ENCODE measurements at places on chromosomes 7 and 10.

- DNase-seq, result no peak
- H3K4me3 ChIP-seq, result no peak overlapping the region
- no peaks in the 10 kb centered on the region for H3K36me3 ChIP-seq
- no peak overlapping the region for H3K27ac ChIP-seq
- no peaks in the 10 kb centered on the region for H3K27me3 ChIP-seq
- H3K4me1 ChIP-seq, result no peaks in the 10 kb centered on the region
Observed at GRCh38 chr7:43164757-43165156, 52.3 kb downstream of the HECW1 start.

DNA sequence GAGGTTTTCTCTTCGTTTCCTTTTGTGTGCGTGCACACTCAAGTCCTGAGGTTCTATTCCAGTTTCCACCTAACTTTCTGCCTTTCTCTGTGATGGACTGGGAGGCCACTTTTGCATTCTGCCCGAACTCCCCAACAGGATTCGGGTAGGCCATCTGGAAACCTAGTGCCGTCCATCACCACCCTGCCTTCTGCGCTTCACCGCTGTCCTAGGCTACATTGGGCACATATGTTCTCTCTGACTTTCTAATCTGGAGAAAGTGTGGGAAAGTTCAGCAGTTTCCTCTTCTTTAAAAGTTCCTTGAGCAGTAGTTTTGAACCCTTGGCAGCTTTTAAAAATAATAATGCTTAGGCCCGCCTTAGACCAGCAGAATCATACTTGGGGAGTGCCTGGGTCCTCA, 46.8 kb downstream of the SHH start:
- H3K4me1 ChIP-seq, result no peaks in the 10 kb centered on the region
- H3K27me3 ChIP-seq, result no peaks in the 10 kb centered on the region
- peaks cover 65% of the 10 kb centered on the region for H3K36me3 ChIP-seq
- no peak overlapping the region for H3K4me3 ChIP-seq

DNA sequence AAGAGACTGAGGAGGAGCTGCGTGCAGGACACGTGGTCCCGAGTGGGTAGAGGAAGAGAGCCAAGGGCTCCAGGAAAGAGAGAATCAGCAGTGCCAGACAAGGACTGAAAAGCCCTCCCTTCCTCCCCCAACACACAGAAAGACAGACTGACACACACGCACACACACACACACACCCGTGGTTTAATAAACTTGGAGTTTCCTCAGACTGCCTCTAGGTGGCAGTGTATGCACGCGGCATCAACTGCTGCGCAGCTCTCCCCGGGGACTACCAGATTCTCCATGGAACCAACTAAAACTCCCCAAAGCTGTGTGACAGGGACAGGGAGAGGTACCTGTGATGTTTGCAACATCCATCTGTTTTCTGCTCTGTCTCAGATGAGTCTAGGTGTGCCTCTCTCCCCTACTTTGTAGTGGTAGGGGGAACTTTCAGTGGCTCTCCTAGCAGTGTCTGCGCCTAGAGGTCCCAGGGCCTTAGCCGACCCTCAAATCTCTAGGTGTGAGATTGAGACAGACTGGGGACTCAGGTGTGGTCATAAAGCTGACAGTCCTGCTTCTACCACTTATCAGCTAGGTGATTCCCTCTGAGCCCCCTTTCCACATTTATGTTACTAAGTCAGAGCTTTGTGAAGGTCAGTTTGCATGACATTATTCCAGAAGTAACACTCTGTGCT, 9.3 kb upstream of the TSPAN14 start:
- no peaks in the 10 kb centered on the region for H3K27me3 ChIP-seq
- no peak for DNase-seq
- H3K27ac ChIP-seq, result no peak overlapping the region
- H3K4me1 ChIP-seq, result no peaks in the 10 kb centered on the region

GRCh38 chr7:106966121-106966520, 78.4 kb upstream of the PRKAR2B start:
- no peaks in the 10 kb centered on the region for H3K36me3 ChIP-seq
- no peak overlapping the region for H3K27ac ChIP-seq
- H3K27me3 ChIP-seq, result no peaks in the 10 kb centered on the region
- no peaks in the 10 kb centered on the region for H3K4me1 ChIP-seq

DNA sequence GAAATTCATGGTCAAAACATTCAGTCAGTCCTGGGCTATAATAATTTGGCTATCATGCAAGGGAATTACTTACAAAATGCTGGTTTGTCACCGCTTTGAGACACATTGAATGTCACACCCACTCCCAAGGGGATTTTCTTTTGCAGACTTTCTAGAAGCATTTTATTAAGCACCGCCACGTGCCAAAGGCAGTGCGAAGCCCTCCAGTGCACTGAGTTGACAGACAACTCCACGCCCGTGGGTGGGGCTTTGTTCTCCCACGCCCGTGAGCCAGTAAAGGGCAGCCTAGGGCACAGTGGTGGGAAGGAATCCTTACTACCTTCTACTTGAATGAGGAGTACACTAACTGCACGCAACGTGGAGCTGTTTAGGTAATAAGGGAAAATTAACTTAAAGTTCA, 515.8 kb downstream of the KCNMA1 start:
- H3K27ac ChIP-seq, result no peak overlapping the region
- no peaks in the 10 kb centered on the region for H3K4me1 ChIP-seq
- H3K27me3 ChIP-seq, result no peaks in the 10 kb centered on the region
- no peaks in the 10 kb centered on the region for H3K36me3 ChIP-seq
- no peak overlapping the region for H3K4me3 ChIP-seq
- DNase-seq, result no peak

- H3K4me1 ChIP-seq, result peaks cover 40% of the 10 kb centered on the region
- H3K4me3 ChIP-seq, result peak overlapping the region; percentile 85
- no peaks in the 10 kb centered on the region for H3K27me3 ChIP-seq
- H3K36me3 ChIP-seq, result peaks cover 26% of the 10 kb centered on the region
- H3K27ac ChIP-seq, result no peak overlapping the region
- no peak for DNase-seq
Observed at GRCh38 chr7:45919231-45919784, 1.8 kb downstream of the IGFBP3 start.

DNA sequence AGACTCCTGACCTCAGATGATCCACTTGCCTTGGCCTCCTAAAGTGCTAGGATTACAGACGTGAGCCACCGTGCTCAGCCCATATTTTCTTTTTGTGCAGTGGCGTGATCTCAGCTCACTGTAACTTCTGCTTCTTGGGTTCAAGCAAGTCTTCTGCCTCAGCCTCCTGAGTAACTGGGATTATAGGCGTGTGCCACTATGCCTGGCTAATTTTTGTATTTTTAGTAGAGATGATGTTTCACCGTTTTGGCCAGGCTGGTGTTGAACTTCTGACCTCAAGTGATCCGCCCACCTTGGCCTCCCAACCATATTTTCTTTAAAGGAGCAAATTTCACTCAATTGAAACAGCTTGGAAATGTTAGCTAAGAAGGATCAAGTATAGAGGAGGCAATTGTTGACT, 16.5 kb downstream of the GBF1 start:
- DNase-seq, result no peak
- H3K4me1 ChIP-seq, result no peaks in the 10 kb centered on the region
- H3K27ac ChIP-seq, result no peak overlapping the region
- H3K4me3 ChIP-seq, result no peak overlapping the region
- H3K27me3 ChIP-seq, result no peaks in the 10 kb centered on the region

DNA sequence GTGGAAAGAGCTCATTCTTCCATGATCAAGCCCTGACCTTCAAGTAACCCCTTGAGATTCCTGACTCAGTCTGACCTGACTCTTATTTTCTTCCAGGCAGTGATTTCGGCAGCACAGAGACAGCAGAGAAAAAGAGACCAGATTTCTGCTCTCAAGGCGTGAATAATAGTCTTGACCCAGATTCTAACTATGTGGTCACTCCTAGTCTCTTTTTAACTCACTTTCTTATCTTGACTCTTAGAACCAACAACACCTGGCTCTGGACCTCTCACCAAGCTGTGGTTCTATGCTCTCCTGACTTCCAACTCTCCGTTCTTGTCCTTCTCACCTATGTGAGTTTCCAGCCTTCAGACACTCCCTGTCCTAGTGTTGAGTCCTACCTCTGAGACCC, 36.9 kb upstream of the KDM7A start:
- no peak overlapping the region for H3K4me3 ChIP-seq
- H3K27ac ChIP-seq, result no peak overlapping the region
- DNase-seq, result no peak
- no peaks in the 10 kb centered on the region for H3K27me3 ChIP-seq
- H3K4me1 ChIP-seq, result no peaks in the 10 kb centered on the region
- no peaks in the 10 kb centered on the region for H3K36me3 ChIP-seq

GRCh38 chr7:55512635-55513191, 59.6 kb downstream of the VOPP1 start:
- H3K27ac ChIP-seq, result no peak overlapping the region
- H3K27me3 ChIP-seq, result no peaks in the 10 kb centered on the region
- H3K4me1 ChIP-seq, result no peaks in the 10 kb centered on the region
- H3K4me3 ChIP-seq, result no peak overlapping the region
- H3K36me3 ChIP-seq, result peaks cover 7% of the 10 kb centered on the region

DNA sequence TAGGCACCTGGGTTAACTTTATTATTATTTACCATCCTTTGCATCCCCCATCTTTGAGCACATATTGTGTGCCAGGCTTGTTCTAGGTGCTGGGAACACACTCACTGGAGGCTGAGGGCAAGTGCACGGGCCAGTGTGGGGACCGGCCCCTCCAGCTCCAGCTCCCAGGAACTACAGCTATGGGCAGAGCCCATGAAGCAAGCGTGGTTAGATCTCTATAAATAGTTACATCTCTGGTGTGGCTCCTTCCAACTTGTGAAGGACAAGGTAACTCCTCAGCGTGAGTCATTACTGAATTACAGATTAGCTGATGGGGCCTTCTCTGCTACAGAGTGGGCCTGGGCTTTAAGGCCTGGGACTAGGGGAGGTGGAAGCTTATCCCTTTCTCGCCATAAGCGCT, 583.5 kb downstream of the SDK1 start:
- DNase-seq, result no peak
- H3K27me3 ChIP-seq, result no peaks in the 10 kb centered on the region
- no peak overlapping the region for H3K4me3 ChIP-seq
- no peaks in the 10 kb centered on the region for H3K4me1 ChIP-seq
- no peaks in the 10 kb centered on the region for H3K36me3 ChIP-seq

- H3K27ac ChIP-seq, result no peak overlapping the region
- DNase-seq, result no peak
- H3K4me3 ChIP-seq, result no peak overlapping the region
Observed at GRCh38 chr10:61470740-61471139, 17.6 kb upstream of the TMEM26 start.

DNA sequence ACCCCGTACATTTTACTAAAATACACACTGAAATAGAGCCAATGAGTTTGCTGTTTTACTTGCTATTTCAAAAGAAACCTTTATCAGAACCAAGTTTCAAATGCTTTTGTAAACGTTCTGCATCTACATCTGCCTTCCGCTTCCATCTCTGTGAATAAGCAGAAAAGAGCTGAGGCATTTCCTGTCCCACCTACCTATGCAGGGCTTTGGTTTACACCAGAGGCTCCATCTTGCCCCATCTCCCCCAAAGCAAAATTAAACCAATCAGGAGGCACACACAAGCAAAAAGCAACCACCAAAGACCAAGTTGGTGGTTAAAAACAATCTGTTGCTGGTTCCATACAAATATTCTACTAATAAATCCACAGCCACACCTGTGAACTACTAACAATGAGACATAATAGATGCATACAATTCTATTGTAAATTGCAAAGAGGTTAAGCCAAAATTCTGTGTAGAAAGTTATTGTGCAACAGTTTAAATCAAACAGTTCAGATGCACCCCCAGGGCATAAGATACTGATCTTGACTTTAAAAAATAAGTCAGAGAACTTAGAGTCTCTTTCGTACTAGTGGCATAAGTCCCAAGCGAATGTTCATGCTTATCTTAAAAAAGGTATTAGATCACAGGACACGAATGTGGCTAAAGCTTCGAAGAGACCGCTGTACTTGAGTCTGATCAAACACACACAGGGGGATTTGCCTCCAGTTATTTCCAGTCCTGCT, 83.9 kb downstream of the FGFR2 start:
- no peak for DNase-seq
- H3K4me1 ChIP-seq, result no peaks in the 10 kb centered on the region
- no peaks in the 10 kb centered on the region for H3K36me3 ChIP-seq
- no peak overlapping the region for H3K27ac ChIP-seq
- H3K4me3 ChIP-seq, result no peak overlapping the region
- no peaks in the 10 kb centered on the region for H3K27me3 ChIP-seq

- no peaks in the 10 kb centered on the region for H3K27me3 ChIP-seq
- DNase-seq, result no peak
- H3K27ac ChIP-seq, result no peak overlapping the region
- H3K36me3 ChIP-seq, result no peaks in the 10 kb centered on the region
- H3K4me1 ChIP-seq, result no peaks in the 10 kb centered on the region
Observed at GRCh38 chr10:4688601-4689000, 137.4 kb upstream of the AKR1E2 start.

GRCh38 chr7:115701141-115701540, 329.4 kb downstream of the TFEC start:
- no peaks in the 10 kb centered on the region for H3K36me3 ChIP-seq
- H3K4me3 ChIP-seq, result no peak overlapping the region
- no peak for DNase-seq
- no peaks in the 10 kb centered on the region for H3K27me3 ChIP-seq

GRCh38 chr7:140160308-140160707, 16.5 kb downstream of the KDM7A start:
- H3K4me1 ChIP-seq, result no peaks in the 10 kb centered on the region
- no peak for DNase-seq
- no peaks in the 10 kb centered on the region for H3K36me3 ChIP-seq
- no peaks in the 10 kb centered on the region for H3K27me3 ChIP-seq

DNA sequence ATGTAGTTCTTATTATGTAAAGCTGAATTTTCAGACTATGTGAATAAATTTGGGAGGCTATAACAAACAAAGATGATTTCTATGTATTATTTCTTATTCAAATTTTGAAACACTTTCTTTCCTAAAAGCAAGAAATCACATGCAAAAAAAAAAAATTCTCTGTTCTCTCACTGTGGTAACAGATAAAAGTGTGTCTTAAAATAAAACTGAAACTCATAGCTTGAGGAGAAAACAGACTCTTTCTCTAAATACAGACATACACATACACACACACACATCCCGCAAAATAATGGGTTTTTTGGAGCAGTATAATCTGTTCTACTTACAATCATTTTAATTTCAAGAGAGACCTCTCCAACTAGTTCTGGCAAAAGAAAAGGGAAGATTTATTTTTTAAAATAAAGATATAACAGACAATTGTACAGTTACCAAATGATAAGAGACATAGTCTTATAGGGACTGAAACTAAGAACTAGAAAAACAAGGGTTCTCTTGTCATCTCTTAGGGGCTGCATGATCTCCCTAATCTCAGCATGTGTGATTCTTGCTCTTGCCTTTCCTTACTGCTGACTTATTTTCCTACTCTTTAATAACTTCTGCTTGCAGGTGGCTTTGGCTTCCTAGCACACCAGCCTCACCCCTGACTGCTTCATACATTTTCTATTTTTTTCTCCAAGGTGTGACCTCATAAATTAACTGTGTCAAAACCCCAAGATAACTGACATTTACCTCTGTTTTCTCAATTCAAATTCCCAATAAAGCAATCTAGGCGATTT, 483.5 kb upstream of the POT1 start:
- H3K4me1 ChIP-seq, result no peaks in the 10 kb centered on the region
- no peak for DNase-seq
- no peak overlapping the region for H3K4me3 ChIP-seq
- H3K36me3 ChIP-seq, result no peaks in the 10 kb centered on the region
- H3K27me3 ChIP-seq, result no peaks in the 10 kb centered on the region

- DNase-seq, result no peak
- no peak overlapping the region for H3K27ac ChIP-seq
- no peaks in the 10 kb centered on the region for H3K27me3 ChIP-seq
- no peak overlapping the region for H3K4me3 ChIP-seq
- no peaks in the 10 kb centered on the region for H3K36me3 ChIP-seq
Observed at GRCh38 chr10:60009276-60009675, 102.9 kb upstream of the CCDC6 start.
